Amygdala (tissue), 56 donors: ENCODE measurements at places on chromosomes 5 and 9.

- DNase-seq, result no peak
Observed at GRCh38 chr5:118862596-118862995, 125.8 kb downstream of the DTWD2 start.

- DNase-seq, result no peak
Observed at GRCh38 chr9:78927099-78927940, 630.4 kb downstream of the PSAT1 start.

DNA sequence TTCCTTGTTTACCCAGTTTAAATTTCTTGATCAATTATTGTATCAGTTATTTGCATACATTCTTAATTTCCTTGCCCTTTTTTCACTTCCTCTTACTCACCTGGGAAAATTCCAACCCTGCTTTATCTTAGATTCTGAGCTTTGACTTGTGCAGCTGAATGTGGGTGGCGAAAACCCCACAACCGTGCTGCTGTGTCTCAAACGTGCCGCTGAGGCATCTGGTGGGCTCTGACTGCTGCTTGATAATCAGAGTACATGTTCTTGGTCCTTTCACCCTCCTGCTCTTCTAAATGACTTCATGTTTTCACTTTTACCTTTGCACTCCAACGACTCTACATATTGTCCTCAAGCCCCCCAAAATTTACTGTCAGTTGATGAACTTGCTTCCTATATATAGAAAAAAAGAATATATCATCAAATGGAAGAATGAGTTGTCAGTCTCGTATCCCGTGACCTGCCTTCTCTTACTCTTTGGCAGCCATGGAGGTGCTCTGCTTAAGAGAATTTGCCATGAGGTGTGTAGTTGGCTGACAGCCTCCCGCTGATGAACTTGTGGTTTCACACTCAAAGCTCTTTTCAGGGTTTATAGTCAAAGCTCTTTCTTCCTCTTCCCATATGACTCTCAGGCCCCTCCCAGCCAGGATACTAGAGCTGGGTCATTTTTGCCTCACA, 14.0 kb upstream of the JAK2 start:
- DNase-seq, result no peak

DNA sequence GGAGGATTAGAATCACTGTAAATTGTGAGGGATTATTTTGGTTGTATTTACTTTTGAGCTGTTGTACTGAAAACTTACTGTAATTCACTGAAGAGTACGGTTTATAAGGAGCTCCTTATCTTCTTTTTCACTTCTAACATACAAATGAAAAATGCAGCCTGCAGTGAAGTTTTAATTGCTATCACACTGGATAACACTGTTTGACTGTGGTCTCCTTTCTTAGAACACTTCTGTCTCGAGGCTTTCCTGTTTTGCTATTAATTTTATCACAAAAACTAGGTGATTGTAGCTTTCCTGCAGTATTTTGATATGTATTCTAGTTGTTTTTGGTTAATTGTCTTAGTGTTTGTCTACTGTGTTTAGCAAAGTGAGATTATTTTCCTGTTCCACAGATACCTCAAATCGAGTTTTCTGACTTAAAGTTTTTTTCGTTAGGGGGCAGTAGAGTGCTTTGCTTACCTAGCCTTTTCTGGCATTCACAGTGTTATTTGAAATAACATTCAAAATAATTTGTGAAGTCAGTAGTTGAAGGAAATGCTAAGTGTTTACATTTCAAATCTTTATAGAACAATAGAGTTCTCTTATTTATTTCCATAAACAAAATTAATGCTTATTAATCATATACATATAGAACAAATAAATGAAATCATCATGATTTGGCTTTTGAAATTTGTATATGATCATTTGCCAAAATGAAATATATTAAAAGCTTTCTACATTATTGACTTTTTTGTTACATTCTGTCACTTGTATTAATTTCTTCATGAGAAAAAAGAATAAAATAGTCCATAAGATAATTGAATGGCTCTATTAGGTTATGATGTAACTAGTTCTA, 52.9 kb downstream of the COMMD10 start:
- no peak for DNase-seq

- no peak for DNase-seq
Observed at GRCh38 chr9:32502464-32502863, 23.5 kb downstream of the RIGI start.

DNA sequence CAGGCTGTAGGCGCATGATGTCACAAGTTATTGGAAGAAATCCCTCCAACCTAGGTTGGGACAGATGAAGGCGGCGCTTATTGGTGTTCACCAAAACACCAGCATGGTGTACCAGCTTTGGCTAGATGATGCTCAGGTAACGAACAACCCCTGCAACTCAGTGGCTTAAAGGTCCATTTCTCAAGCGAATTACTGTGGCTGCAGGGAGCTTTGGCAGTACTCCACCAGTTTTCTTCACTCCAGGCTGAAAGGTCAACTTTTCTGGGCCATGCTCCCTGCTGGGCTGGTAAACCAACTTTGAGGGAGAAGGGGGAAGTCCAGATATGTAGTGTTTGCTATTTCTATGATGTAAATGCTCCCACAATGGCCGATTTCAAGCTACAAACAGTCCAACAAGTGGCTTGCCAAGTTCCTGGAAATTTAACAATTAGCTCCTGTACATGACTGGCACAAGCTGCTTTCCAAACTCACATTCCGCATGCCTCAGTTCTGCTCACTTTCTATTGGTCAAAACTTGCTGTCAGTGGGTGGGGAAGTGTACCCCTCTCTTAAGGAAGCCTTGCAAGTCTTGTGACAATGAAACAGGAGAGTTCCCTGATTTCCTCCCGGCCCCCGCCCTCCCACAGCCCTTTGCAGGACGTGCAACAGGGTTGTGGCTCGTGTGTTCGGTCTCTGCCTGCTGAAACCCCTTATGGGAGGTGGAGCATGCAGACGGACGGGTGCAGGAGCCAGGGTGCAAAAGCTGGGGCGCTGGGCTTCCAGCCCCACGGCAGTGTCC, 588 bp upstream of the ZBED3 start:
- peak; percentile 60 for DNase-seq

GRCh38 chr9:19379697-19380046, 364 bp downstream of the RPS6 start:
- peak; percentile 72 for DNase-seq

GRCh38 chr5:151221574-151221973, 2.3 kb downstream of the CCDC69 start:
- DNase-seq, result no peak

DNA sequence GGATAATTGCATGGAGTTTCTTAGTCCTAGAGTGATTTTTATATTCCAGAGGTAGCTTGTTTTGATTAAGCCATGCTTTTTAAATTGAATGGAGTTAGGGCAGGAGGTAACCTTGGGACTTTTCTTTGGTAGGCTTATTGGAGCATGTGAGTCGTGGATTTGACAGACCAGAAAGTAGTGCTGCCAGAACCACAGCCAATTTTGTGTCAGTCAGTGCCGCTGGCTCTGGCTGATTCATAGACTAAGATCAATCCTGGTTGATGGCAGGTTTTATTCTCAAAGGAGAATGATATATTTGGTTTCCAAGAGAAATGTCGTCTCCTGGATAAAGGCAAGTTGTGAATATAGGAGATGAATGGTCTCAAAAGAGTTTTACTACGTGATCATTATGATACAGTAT, 20.3 kb downstream of the RAI14 start:
- peak; percentile 6 for DNase-seq

DNA sequence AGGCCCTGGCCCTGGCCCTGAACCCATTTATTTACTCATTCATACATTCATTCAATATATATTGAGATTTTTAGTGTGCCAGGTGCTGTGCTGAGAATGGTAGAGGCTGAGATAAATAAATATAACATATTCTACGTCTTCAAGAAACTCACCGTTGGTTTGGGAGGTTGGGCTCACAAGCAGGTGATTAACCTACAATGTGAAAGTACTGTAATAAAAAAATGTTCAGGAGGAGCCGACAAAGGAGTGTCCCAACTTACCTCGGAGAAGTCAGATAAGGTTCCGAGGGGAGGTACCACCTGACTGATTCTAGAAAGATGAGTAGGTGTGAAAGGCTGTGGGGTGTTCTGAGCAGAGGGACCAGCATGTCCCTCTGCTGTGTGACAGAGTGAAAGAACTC, 479.6 kb upstream of the KLF4 start:
- no peak for DNase-seq
